ENCODE measurements at places on chromosomes 13 and 19.

- DNase-seq = no peak
These were observed 30.7 kb upstream of the F7 start for GRCh38 chr13:113074876-113075275.

- no peak for DNase-seq
These were observed 283.7 kb downstream of the HS6ST3 start for GRCh38 chr13:96373597-96373996.

GRCh38 chr19:40469011-40469410 lies 2.2 kb downstream of the SPTBN4 start:
- DNase-seq = no peak

DNA sequence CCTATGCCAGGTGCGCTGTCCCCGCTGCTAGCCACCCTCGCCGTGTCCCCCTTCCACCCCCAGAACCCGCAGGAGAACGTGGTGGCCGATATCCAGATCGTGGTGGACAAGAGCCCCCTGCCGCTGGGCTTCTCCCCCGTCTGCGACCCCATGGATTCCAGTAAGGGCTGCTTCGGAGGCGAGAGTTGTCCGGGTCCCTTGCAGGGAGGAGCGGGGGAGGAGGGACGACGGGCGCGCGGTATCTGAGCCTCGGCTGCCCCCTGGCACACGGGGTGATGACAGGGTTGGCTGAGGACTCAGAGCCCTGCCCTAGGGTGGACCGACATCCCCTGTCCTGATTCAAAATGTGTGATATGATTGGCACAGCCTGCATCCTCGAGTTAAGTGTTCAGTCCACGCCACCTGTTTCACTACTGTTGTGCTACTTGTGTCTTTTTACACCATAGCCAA lies 653 bp downstream of the MVB12A start:
- no peak for DNase-seq

DNA sequence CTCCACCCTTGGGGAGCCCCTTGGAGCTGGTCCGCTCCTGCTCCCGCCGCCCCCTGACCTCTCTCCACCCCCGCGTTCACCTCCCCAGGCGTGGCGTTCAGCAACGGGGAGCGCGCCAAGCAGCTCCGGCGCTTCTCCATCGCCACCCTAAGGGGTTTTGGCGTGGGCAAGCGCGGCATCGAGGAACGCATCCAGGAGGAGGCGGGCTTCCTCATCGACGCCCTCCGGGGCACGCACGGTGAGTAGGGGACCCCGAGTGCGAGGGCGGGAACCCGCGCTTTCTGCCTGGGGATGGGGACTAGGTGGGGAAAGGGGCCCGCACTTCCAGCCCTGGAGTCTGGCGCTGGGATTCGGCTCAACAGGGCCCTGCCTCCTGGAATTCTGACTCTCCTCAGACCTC lies 1.7 kb downstream of the CYP2A13 start:
- DNase-seq = no peak

DNA sequence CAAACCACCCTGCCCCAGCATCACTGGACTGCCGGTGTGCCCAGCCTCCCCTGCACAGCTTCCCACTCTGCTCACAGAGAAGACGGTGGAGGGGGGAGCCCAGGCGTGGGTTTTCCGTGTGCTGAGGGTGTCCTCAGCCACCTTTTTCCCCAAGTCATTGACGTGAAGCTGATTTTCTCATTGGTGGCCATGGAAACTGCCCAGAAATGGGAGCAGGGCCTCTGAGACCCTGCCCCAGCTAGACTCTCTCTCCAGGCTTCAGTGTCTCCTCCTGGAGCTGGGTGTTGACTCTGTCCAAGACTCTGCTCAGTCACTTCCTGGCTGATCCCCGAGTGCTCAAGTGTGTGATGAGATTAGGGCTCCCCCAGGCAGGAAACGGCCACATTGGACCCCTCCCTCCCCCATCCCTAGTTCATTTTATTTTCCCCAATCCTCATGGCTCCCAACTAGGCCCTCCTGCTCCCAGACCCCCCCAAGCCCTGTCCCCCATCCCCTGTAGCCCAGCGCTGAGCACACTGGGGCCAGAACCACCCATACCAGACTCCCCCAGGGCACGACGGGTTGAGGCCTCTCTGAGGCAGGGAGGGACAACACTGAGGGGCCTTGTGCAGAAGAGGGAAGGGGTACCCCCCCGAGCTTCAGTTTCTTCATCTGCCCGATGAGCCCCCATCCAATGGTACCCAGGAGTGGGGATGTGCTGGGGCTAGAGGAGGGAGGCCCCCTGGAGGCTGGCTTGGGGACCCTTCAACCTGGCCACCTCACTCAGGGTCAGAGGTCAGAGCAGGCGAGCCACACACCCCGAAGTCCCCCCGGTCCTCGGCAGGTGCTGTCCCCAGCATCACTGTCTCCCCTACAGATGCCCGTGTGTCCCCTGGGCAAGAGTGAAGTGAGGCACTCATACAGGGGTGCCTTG lies 1.2 kb upstream of the F2RL3 start:
- DNase-seq = no peak

GRCh38 chr13:100532090-100532766 lies 56.4 kb downstream of the GGACT start:
- no peak for DNase-seq

- no peak for DNase-seq
These were observed 67.2 kb downstream of the ARHGEF18 start for GRCh38 chr19:7415857-7416371.

DNA sequence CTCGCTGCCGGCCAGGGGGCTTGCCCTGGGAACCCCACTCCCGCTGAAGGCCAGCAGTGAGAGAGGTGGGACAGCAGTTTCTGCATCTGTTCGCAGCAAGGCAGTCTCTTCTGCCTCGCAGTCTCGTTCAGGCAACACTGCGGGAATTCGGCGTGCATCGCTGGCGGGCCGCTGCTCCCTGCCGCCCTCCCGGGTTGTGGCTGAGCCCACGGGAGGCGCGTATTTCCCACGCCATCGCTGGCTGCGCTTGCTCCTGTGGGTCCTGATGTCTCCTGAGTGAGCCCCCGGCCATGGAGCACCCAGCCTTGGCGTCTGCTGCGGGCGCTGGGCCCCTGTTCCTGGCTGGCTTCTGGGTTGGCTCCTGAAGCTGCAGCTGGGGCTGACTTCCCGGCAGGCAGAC lies 227.9 kb downstream of the TEX29 start:
- DNase-seq = no peak

DNA sequence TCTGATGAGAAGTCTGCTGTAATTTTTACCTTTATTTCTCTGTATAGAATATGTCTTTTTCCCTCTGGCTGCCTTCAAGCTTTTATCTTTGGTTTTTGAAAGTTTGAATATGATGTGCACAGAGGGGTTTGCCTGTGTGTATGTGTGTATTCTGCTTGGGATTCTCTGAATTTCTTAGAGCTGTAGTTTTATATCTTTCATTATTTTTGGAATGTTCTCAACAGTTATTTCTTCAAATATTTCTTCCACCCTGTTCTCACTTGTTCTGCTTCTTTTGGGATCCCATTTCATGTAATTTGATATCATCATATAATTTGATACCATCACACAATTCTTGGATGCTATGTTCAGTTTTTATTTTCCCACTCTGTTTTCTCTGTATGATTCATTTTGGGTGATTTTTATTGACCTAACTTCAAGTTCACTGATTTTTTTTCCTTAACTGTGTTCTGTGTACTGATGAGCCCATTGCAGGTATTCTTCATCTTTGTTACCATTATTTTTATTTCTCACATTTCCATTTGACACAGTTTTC lies 7.5 kb downstream of the COG3 start:
- no peak for DNase-seq

DNA sequence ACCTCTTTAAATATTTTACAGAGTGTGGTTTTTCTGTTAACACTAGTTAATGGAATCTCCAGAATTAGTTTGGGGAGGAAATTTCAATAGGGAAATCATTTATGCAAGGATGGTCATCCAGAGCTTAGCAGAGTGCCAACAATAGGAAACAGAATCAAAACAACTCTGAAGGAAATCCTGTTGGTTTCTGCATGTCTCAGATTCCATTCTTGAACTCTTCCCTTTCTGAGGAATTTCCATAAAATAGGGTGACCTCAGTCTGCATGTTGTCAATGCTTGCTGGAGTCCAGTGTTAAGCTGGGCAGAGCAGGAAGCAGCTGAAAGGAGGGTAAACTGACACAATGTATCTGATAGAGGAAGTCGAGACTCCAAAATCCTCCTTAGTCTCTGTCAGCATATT lies 16.9 kb downstream of the CBY2 start:
- no peak for DNase-seq

DNA sequence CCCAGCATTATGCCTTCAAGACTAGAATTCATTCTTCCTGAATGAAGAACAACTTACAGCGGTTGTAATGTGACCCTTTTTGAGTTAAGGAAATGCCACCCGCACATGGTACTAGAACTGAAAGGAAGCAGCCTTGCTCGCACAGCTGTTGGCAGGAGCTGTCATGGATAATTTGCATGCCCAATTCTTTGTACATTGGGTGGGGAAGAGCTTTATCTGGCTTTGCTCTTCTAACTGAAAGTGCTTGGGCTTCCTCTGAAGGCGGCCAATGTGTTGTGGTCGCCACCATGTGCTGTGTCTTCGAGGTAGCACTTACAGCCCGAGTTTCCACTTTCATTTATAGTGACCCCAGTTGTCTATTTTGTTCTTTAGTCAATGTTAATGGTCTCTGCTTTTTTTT lies 3.4 kb downstream of the CCNE1 start:
- DNase-seq = no peak

DNA sequence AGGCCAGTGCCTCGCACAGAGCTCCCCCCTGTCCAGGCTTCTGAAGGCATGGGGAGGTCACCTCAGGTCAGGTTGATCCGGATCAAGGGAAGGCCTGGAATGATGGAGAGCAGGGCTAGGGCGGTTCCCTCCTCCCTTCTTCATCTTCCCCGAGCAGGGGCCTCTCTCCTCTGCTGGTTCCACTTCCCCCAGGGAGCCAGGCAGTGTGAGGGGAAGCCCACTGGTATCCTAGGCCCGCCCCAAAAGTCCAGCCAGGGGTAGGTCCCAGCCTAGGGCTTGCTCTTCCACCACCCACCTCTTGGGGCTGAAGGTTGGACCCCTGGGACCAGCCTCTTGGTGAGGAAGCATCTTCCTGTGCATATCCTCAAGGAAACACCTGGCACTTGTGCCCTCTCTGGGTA lies 16.4 kb upstream of the PRR19 start:
- no peak for DNase-seq

GRCh38 chr13:52421216-52421615 lies 15.2 kb upstream of the THSD1 start:
- DNase-seq = no peak

All from cerebellar nuclear complex (tissue), 1 donor.